ENCODE measurements at places on chromosomes 16 and 17. TPM values are rescaled to one million over a fixed set of nuclear protein-coding genes. Genes with fewer than 3 reads are reported as not detected.
A peak's percentile ranks its signal among the peaks of the same experiment; 100 is the strongest.

RCVRN gene
- not detected for total RNA-seq

CCDC102A gene
- 12.6 TPM for total RNA-seq

PRDM7 gene
- not detected for total RNA-seq

DNA sequence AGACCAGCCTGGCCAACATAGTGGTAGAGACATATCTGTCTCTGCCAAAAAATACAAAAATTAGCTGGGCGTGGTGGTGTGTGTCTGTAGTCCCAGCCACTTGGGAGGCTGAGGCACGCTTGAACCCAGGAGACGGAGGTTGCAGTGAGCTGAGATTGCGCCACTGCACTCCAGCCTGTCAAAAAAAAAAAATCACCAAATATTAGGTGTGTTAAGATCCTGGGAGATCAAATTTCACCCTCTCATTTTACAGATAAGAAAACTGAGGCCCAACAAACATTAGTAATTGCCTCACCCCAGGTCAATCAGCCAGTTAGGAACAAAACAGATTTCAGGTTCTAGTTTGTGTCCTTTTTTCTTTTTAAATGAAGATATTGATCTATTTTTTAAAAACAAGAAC, 116.7 kb downstream of the MSI2 start:
- DNase-seq: no peak

DNA sequence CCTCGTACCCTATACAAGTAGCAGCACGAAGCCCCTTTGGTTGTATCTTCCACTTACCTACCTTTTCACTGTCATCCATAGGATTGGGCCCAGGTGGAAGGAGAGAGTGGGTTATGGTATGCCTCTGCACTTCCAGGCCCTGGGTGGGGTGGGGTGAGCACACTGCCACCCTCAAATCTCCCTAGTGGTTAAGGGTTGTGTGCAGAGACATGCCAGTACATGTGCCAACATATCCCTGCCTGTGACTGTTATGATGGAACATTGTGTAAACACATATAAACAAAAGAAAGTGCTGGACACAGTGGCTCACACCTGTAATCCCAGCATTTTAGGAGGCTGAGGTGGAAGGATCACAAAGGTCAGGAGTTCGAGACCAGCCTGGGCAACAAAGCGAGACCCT, 11.1 kb downstream of the HROB start:
- DNase-seq: no peak

DNA sequence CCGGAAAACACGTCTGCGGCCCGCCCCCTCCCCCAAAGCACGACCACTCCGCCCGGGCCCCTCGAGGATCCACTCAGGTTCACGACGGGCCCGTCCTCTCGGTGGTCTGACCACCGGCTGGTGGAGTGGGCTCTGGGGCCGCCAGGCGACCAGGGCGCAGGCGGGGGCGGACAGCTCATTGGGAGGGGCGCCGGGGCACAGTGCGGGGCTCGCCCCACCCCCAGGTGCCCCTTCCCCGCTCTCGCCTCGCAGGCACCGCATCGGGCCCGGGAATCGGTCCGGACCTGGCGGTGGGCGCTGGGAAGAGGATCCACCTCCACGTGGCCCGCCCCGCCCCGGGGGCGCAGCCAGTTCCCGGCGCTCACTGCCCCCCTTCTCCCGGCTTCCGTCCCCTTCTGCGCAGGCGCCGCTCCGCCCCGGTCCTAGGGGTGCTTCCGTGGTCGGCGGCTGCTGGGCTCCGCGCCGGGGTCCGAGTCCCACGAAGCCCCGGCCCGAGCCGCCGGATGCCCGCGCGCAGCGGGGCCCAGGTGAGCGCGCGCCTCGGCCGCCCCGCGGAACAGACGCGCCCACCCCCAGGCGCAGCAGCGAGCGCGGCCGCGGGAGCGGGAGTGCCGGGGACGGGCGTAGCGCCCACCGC, at the start of gene MPG:
Gene MPG (plus strand): TSS at position 419 of the 637 bp plus-strand sequence. CDS start 85 bp downstream, at position 504.
- peak; percentile 85 for DNase-seq

CD300A gene
- total RNA-seq: not detected

DNA sequence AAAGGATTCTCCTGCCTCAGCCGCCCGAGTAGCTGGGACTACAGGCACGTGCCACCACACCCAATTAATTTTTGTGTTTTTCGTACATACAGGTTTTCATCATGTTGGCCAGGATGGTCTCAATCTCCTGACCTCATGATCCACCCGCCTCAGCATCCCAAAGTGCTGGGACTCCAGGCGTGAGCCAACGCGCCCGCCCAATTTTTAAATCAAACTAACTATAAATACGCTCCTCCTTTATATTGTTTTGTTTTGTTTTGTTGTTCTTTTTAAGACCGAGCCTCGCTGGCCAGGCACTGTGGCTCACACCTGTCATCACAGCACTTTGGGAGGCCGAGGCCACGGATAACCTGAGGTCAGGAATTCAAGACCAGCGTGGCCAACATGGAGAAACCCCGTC, 1.9 kb upstream of the UTP6 start:
- no peak for DNase-seq

PABPN1L gene
- total RNA-seq: not detected

PARD6A gene
- total RNA-seq: 6.3 TPM

GRCh38 chr17:18039535-18040260, 490 bp downstream of the GID4 start:
- peak; percentile 41 for DNase-seq

DNA sequence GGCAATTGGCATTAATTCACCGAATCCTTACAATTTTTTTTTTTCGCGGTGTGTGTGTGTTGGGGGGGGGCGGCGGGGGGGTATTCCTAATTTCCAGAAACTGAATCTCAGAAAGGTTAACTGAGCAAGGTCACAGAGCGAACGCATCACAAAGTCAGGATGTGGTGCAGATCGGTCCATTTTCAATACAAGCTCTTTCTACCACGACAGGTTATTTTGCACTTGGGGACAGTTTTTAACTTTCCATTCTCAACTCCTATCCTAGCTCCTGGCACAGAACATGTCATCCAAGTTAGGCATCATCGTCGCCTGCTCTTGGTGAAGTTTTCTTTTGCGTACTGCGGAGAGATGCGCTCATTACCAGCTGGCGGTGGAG, 15.4 kb upstream of the ERN1 start:
- DNase-seq: no peak

DNA sequence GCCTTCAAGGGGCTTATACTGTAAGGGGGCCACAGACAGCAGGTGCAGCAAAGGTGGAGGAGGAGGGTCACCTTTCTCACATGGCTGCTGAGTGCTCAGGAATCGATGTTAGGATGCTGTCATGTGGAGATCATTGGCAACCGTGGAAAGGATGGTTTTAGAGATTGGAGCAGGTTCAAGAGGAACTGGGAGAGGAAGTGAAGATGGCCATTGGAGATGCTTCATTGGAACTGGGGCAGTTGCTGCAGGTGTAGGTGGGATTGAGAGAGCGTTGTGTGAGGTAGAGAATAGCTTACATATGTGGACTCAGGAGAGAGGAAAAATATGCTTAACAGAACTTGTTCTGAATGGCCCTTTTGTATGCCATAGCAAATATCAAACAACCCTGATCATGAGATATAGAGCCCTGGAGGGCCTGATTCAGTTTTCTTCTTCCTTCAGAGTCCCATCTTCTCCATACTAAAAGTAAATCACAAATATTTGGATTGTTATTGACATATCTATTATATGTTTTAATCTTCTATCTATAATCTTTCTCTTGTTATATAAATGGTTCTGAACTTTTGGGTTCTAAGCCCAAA, 40.8 kb downstream of the LDHD start:
- no peak for DNase-seq

DNA sequence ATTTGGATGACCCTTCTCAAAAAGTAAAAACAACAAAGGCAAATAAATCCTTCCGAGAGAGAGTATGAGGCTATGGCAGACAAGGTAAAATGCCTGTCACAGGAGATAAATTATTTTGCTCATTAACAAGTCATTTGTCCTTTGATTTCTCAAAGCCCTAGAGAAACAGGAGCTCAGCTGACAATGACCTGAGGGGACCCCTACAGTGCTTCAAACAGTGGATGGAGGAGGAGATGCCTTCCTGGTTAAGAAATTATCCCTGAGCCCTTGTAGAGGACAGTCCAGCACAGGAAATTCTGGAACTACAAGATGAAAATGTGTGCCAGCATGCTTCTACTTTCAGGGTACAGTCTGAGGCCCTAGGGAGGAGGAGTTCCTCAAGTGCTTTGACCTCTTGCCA, 24.0 kb upstream of the RHBDL3 start:
- no peak for DNase-seq

DNA sequence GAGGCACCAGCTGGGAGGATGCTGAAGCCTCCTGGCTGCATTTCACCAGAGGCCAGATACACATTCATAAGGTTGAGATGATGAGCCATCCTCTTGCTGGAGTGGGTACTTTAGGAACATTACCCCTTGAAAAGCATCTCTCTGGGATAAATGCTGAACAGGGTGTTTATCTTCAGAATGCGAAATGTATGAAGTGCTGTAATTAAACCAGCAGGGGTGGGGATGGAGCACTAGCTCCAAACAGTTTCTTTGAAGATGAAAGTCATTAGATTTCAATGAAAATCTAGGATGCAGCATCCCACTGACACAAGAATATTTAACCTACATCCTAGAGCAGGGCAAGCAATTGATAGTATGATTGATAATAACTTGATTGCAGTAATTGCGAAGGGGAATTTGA, 158.1 kb downstream of the CYLD start:
- no peak for DNase-seq

DNA sequence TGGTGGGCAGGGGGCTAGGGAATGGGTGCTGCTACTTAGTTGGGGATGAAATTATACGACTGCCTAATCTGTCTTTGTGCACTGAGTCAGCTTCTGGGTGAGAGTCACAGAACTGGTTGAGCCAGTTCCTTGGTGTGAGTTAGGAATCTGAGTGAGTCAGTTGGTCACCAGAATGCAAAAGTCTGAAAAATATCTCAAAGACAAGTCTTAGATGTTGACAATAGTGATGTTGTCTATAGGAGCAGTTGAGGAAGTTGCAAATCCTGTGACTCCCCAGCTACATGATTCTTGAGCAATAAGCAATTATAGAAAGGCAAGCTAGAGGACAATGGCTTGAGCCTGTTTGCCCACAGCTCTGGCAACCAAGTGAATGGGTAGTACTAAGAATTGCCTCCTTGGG, 399.2 kb downstream of the CNTNAP4 start:
- no peak for DNase-seq

DNA sequence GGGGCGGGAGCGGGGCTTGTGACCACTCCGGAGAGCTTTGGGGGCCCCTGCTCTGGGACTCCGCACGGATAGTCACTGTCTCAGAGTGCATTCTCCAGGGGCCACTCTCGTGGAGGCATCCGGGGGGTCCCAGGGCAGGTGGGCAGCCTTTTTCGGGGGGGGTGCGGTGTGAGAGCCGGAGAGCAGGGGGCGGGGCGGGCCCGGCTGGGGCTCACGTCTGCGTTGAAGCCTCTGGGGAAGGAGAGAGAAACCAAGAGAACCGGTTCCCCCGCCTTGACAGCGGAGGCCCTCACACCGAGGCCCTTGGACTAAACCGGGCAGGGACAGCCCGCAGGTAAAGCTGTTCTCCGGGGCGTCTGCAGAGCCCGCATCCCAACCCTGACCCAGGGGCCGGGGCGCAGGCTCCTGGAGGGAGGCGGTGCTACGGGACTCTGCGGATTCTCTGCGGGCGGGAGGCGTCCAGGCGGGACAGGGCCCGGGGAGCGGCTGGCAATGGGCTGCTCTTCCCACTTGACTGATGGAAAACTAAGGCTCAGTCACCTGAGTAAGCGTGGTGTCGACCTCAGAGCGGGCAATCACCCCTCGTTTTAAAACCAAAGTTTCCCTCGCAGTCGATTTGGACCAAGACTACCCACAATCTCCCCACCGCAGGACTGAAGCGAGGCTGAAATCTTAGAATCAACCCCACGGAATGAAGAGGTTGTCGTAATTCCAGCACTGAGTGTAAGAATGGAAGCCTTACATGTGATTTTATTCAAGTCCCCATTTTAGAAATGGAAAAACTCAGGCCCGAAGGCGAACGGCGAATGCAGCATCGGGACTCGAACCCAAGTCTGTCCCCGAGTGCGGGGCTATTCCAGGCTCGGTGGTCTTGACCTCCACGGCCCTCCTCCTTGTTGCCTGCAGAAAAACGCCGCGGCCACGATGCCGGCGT, 49.6 kb upstream of the AMZ2 start:
- DNase-seq: no peak

GRCh38 chr17:11250161-11250560, 9.1 kb downstream of the SHISA6 start:
- no peak for DNase-seq

- no peak for DNase-seq
These were observed 84.6 kb upstream of the PMFBP1 start for GRCh38 chr16:72256398-72257066.

DNA sequence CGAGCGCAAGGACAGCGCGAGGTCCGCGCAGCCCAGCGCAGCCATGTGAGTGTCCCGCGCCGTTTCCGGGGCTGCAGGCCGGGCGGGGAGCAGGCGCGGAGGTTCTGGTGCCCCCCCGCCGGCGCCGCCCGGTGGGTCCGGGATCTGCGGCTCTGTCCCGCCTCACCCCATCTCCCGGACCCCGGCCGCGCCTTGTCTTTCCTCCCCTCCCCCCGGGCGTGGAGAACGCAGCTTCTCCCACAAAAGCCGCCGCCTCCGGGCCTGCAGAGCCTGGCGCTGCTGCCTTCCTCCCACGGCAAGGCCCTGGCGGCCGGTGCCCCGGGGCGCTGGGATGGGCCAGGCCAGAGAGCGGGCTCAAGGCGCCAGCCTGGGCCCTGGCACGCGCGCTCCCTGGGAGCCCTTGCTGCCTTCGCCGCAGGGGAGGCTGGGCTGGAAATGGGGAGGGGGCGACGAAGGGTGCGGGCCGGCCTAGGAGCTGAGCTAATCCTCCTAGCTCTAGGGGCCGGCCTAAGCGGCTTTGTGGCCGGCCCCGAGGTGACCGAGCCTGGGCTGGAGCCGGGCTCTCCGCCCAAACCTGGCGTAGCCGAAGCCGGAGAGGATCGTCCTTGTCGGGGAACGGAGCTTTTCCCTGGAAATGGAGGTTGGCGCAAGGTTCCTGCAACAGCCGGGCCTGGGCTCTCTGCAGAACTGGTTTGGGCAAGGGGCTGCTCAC, 397 bp downstream of the RIPOR1 start:
- DNase-seq: peak; percentile 51

- DNase-seq: no peak
These were observed 87.2 kb downstream of the CYB561 start for GRCh38 chr17:63358956-63359355.

DNAAF8 gene
- total RNA-seq: 0.70 TPM

DNA sequence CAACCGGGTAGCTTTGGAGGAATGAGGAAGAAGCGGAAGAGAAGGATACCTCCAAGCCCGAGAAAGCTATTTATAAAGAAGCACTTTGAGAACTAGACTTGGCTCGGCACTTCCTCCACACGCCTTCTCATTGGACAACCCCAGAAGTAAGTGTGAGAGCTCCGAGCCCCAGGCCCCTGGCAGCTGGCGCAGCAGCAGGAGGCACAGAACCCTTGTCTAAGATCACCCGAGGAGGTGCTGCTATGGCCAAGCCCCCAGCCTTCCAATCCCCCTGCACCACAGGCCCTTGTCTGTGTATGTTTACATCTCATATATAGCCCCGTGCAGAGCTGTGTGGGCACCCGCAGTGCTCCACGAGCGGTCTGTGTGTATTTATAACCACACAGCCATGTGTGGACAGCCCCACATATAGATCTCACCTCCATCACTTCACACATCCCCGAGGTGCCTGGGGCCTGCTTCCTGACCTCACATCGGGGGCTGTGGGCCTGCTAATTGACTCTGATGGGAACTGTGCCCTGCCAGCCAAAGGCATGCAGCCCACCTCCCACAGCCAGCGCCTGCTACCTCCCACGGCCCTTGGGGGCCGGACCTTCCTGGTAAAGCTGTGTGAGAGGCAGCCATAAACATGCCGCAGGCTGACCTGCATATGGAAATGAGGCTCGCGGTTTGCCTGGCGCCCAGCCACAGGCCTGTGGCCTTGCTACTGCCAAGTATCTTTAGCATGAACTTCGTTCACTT, 96.1 kb downstream of the C17orf67 start:
- no peak for DNase-seq

GLIS2 gene
- 1.2 TPM for total RNA-seq

GRCh38 chr16:81327011-81327410, 12.2 kb downstream of the GAN start:
- no peak for DNase-seq

All from dermis blood vessel endothelial cell (primary cell).